ENCODE measurements at places on chromosomes 2 and 18.

- no peak for DNase-seq
Observed at GRCh38 chr2:194090251-194090905, 1566.6 kb upstream of the SLC39A10 start.

DNA sequence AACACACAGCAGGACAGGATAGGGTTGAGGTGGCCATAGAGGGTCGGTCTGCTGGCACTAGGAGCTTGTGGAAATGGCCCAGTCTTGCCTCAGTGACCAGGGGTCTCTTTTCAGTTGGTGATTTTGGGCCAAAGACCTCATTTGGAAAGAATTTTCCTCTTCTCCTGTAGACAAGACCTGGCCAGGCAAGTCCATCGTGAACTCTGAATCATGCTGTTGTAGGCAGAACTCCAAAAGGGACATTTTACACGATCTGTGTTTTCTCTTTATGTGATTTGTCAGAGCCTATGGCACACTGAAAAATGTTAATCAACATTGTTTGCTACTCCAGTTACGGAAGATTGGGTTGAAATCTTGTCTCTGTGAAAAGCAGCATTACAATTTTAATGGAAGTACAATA, 126.1 kb upstream of the PXDN start:
- DNase-seq = no peak

DNA sequence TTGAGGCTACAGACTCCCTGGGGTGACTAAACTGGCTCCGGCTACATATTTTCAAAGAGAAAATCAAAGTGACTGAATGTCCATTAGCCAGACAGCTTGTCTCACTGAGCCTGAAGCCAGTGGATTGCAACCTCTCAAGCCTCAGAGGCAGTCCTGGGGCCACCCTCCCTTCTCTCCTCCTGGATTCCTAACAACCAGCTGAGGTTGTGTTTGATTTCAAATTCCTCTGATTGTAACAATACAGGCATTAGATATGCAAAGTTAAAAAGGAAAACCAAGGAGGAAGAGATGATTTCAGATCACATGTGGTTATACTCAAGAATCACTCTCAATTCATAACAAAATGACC, 101.0 kb upstream of the LMAN1 start:
- no peak for DNase-seq

DNA sequence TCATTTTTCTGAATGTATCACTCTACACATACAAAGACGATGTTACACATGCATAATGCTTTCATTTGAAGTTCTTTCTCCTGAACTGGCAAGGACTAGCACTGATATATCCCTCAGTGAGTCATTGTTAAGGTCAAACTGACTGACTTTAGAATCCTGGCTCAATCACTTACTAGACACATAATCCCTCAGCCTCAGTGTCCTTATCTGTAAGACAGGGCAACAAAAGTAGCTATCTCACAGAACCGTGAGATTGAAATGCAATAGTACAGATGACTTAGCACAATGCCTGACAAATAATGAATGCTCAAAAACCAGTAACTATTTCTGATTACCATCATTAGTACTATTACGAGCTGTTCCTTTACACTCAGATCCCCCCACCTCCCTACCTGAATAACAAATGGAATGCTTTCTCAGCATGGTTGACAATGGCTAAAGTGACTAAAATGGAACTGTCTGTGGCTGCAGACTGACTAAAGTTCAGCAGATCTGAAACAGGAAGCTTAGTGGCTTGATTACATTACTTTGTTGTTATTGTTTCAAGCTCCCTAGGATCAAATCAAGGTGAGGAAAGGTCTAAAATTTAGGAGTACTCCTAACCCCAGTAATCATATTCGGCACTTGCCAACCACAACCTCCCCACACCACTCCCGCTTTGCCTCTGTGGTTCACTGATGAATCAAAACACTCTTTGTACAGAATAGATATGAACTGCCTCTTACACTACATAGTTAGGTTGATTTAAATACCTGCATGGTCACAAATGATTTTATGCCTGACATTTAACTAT, 35.8 kb upstream of the CACNB4 start:
- peak; percentile 32 for DNase-seq

DNA sequence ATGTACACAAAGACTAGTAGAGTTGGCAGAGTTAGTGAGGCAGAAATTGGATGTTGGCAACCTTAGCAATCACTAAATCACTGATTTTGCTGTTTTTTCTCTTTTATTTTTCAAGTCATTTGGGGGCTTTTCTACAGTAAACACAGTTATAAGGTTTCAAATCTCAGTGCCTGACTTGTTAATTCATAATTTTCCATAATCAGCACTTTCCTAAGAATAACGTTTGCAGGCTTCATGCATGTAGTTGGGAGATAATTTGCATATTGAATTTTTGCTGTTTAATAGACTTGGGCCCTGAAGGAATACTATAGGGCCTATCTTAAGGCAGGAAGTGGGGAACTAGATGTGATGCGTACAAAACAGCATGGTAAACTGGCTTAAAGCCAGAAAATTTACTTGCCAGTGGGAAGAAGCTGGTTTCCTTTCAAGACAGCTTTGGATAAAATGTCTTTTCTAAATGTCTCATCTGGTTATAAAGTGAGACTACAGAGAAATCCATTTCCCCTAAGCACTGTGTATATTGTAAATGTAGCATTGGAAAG, 127.2 kb upstream of the SMIM21 start:
- no peak for DNase-seq

DNA sequence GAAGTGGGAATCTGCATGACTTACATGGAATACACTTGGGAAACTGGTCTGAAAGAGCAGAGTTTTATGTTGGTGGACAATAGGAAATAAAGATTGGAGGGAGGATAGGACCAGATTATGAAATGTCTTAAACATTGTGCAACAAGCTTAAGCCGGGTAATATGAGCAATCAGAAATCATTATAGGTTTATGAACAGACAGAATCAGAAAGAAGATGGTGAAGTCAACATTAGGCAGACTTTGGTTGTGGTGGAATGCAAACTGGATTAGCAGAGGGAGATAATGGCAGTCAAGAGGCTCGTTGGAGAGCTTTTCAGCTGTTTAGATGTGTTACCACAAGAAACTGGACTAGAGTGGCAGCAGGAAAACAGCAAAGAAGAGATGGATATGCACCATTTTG, 43.5 kb downstream of the CRIM1 start:
- no peak for DNase-seq

DNA sequence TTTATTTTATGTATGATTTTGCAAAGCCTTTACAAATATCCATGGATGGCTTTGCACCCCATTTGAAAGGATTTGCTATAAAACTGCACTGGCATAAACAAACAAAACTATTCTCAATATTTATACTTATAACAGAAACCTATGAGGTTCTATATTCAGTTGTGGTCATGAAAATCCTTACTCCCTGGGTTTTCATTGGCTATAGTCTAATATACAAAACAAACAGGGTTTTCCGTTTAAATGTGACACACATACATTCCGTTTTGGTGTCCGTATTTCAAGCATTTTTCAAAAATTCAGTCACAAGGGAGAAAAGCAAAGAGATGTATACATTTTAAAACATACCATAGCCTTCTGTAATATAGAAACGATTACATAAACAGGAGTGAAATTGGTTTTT, 100.0 kb downstream of the TCF4 start:
- DNase-seq = no peak

DNA sequence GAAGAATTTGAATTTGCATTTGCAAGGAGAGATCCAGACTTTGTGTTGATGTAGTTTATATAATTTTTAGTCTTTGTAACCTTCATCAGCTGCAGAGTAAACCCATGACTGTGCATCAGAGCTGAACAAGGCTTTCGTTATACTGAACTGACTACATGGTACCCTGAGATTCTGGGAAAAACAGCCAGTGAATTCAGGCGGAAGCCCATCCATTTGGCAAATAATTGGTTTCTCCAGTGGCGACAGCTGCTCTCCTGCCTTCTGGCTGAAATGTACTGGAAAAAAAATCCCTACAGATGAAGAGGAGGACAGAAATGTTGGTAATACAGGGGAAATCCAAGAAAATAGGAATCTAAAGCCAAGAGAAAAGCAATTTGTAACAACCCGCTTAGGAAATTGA, 657.5 kb upstream of the CDH7 start:
- no peak for DNase-seq

GRCh38 chr2:224716921-224717320, 756 bp upstream of the CCDC195 start:
- DNase-seq = no peak

GRCh38 chr2:217440000-217440399, 562.8 kb downstream of the TNS1 start:
- DNase-seq = no peak

DNA sequence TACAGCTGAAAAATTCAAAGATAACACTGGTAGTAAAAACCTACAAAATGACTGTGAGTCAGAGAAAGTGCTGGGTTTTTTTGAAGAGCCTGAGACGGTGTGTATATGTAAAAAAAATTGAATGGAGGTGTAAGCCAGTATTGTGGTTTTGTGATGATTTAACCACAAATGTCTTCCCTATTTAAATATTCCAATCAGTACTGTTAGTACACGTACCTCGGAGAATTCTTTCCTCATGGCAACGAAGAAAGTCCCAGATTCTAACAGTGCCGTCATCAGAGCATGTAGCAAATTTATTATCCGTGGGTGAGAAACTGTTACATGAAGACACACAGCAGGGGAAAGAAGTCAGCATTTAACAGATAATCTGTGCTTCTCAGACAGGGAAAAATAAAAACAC, 48.1 kb downstream of the WDR33 start:
- no peak for DNase-seq

DNA sequence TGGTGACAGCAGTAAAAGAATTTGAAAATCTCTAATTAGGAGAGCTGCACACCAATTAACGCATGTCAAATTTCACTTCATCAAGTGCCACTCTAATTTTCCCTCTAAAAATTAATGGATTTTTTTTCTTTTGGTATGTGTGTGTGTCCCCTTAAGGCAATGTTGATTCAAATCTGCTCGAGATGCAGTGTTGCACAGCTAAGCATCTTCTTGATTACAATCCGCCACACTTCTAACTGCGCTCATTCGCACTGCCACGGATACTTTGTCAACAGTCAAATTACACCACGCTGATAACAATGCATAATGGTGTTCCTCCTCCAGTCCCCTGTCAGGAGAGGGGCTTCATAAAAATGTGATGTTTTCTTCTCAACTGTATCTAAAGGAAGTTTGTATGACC, 261.4 kb downstream of the MEIS1 start:
- DNase-seq = no peak

DNA sequence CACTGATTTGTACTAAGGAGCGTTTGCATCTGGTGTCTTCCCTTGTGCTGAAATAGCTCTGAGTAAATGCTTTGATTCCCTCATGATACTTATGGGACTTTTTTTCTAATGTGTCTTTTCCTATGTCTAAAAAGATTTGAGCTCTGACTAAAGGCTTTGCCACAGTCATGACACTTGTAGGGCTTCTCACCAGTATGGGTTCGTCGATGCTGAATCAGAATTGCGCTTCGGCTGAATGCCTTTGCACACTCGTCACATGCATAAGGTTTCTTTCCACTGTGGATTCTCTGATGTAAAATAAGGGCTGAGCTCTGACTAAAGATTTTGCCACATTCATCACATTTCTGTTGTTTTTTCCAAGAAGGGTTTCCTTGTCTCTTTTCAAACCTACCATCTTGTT, 8.0 kb downstream of the ZNF396 start:
- DNase-seq = no peak

DNA sequence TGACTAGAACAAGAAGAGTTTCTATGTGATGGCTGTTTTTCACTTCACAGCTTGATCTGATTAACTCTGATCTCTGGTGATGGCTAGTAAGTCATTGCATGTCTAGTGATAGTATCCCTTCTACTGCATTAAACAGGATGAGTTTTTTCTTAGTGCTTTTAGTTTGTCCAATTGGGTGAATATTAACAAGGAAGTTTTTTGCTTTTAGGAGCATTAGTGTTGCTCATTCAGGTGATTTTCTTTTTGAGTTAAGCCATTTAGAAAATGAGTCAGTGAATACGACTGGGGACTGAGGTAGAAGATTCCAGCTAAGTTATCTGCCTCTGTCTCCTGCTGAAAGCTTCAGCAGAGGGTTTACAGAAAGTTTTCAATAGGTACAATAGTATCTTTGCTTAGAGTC, 306.7 kb downstream of the PIK3C3 start:
- no peak for DNase-seq

- DNase-seq = no peak
Observed at GRCh38 chr18:54075689-54076088, 148.8 kb downstream of the MBD2 start.

DNA sequence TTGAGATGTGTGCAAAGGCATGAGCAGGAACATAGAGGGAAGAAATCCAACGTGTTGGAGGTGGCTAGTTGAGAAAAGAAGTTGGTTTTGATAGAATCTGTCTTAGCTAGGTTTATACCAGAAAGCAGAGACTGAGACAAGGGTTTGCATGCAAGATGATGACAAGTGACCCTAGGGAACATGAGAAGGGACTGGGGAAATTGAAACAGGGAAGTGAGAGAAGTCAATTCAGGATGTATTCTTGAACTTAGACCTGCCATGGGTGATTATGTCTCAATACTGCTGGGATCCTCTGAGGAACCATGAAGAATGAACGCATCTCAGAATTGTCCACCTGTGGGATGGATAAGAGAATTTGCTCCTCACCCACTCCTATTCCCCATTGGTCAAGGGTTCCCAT, 20.5 kb downstream of the IL36A start:
- DNase-seq = peak; percentile 74

GRCh38 chr2:39007875-39008504, 112.9 kb downstream of the SOS1 start:
- no peak for DNase-seq

DNA sequence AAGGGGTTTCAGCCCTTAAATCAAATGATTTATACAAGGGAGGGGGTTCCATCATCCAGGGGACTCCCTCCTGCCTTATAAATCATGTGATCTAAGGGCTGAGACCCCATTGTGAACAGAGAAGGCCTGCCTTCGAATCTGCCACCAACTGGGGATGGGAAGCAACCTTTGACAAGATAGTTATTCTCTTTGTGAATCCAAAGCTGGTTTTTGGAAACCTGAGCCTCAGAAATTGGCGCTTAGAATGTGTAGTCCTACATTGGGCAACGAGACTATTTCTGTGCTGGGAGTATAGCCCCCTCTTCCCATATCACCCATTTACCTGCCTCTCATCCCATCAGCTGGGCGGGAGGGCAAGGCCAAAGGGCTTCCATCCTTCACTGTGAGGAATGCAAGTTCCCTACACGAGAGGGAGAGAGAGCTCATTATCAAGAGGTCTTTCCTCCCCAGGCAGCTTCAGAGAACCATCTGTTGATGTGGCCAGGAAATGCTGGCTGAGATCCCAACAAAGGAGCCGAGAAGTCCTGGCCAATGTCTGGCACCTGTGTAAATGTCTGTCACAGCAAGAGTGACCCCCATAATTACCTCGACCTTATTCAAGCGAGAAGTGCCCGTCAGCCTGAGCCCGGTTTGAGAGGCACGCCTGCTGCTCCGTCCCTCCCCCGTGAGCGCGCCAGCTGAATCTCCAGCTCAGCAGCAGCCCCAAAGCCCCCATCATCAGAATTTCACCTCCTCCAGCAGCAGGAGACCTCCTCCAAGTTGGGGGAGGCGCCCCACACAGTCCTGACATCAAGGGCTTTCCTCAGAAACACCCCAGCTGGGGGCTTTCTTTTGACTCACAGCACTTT, 48.4 kb upstream of the APCDD1 start:
- no peak for DNase-seq

Measured in MV-4-11 (cell line).